H4 (cell line): ENCODE measurements at places on chromosomes 1 and 21. TPM values are rescaled to one million over a fixed set of nuclear protein-coding genes. Genes with fewer than 3 reads are reported as not detected.

The ANKRD65 gene
- total RNA-seq: not detected in 2 replicates

The FAM177B gene
- not detected in 2 replicates for total RNA-seq

The SLC6A17 gene
- 0.17 and 0.21 TPM in 2 replicates for total RNA-seq

The GSTM1 gene
- total RNA-seq: not detected in 2 replicates

GRCh38 chr1:217088011-217088410 is 364.8 kb upstream of the ESRRG start:
- no peak for DNase-seq

DNA sequence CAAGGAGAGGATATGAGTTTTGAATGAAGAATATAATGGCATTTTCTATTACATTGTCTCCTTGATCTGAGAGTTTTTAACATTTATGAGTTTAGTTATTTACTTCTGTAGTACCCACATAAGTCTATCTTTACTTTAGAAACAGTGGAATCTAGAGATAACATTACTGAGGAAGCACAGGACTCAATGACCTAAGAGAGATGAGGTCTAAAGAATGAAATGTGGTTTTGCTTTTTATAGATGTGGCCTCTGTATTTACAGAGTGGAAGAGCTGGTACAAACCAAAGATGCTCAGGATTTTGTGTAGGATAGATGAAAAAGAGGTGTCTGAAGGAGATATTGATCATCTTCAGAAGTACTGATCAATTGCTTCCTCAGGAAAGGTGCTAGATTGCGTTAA is 177.3 kb downstream of the KCTD3 start:
- DNase-seq: no peak

DNA sequence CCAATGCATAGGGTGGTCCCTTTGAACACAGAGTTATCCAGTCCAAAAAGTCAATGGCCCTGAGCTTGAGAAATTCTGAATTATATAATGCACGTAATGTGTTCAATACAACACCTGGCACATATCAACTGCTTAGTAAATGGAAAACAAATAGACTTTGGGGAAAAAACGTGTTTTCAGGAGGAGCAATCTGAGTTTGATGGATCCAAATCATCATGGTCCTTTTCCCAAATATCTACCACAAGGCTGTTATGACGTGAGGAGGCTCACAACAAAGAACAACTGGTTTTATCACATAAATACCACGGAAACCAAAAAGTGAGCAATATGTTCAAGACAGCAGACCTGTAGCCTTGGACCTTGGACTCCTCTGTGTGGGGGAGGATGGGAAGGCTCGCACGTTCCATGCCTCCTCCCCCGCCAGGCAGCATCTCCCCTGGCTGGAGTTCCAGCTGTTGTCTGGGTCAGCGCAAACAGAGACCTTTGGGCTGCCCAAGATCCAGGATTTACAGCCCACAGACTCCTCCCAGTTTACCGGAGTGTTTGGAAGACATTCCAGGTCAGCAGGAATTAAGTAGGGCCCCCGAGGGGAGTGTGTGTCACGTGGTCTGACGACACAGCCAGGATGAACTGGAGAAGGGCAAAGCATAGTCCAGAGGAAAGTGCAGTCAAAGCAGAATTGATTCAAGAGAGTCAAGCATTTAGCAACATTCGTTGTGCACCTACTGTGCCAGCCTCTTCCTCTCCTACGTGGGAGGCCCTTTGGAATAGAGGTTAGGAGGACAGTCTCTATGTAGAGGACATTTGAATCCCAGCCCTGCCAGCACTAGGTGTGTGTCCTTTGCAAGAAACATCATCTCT is 32.2 kb upstream of the MED18 start:
- peak; percentile 48 for DNase-seq

DNA sequence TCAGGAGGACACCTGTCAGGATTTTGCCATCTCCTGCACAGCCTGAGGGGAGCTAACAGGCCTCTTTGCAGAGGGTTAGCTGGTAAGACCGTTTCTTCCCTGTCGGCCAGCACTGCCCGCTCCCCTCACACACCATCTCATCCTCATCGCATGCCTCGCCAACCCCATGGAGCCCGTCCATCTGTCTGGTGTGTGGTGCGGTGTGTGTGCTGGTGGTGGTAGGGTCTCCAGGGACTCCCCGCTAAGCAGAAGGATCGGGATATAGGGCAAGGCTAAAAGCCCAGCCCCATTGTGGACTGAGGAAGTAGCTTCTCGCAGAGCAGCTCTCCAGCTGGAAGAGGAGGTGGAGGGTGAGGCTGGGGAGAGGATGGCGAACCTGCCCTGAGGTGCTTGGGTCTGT is 6.8 kb upstream of the SFN start:
- DNase-seq: no peak

GRCh38 chr1:65958561-65959350 is 166.1 kb downstream of the PDE4B start:
- DNase-seq: peak; percentile 32

DNA sequence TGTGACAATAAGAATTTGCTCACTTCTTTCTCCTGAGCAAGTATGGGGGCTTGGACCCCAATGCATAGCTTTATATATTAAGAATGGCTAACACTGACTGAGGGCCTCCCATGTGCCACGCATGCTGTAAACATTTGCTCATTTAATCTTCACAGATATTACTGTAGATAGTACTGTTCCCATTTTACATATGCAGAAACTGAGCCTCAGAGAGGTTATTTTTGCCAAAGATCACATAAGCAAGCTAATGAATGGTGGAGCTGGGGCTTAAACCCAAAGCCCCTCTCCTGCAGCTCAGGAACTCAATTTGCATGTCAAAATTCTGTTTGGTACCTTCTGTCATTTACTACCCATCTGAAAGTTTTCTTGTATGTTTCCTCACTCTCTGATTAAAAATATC is 163.5 kb upstream of the NFIA start:
- no peak for DNase-seq

GRCh38 chr1:160797271-160797709 is 1.3 kb downstream of the LY9 start:
- no peak for DNase-seq

GRCh38 chr1:59720326-59721115 is 94.2 kb upstream of the HOOK1 start:
- no peak for DNase-seq

DNA sequence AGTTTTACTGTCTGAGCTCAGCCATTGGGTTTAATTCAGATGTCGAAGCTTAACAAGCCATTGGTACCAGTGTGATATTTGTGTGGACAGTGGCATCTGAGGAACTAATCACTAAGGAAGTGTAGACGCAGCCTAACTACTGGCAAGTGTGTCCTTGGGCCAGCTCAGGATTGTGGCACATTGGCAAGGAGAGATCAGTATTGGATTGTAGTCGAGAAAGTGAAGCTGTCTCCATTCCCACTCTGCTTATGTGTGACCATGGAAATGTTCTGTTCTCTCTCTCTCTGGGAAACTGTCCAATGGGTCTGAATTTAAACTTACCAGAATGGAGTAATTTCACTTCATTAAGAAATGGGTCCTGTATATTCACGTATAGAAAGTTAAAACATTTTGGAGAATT is 112.2 kb downstream of the ITSN1 start:
- DNase-seq: no peak

DNA sequence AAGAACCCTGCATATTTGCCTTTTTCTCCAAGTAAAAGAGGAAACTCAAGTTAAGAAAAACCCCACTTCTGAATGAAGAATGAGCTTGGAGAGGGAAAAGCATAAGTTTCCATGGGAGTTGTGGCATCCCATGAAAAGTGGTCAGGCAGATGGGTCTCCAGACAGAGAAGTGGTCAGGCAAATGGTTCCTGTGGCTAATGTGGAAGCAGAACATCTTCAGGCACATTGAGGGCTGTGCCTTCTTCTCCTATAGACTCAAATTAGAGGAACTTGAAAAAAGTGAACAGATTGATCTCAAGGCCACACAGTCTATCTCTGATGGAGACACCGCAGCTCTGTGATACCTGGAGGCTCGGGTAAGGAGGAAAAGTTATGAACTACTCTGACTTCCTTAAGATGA is 55.7 kb upstream of the KIRREL1 start:
- no peak for DNase-seq

GRCh38 chr1:188689542-188689941 is 1788.1 kb downstream of the BRINP3 start:
- DNase-seq: peak; percentile 80

- no peak for DNase-seq
Measured at GRCh38 chr1:84269306-84269705, 32.2 kb upstream of the SAMD13 start.

DNA sequence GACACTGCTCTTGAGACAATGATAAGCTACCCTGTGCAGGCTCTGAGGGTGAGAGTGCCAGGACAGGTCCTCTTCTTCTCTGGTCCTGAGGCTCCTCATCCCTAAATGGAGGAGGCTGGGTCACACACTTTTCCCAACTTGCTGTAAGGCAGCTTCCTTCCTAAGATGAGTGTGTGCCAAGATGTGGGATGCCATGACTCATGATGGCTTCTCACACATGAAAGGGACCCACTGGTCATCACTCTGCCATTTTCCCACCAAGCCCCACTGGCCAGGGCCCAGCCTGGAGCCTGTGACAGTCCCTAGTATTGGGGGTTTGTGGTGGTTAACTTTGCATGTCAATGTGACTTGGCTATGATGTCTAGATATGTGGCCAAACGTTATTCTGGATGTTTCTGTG is 54.4 kb downstream of the CNIH3 start:
- DNase-seq: no peak

GRCh38 chr1:22578732-22579361 is 15.6 kb downstream of the EPHA8 start:
- DNase-seq: no peak

DNA sequence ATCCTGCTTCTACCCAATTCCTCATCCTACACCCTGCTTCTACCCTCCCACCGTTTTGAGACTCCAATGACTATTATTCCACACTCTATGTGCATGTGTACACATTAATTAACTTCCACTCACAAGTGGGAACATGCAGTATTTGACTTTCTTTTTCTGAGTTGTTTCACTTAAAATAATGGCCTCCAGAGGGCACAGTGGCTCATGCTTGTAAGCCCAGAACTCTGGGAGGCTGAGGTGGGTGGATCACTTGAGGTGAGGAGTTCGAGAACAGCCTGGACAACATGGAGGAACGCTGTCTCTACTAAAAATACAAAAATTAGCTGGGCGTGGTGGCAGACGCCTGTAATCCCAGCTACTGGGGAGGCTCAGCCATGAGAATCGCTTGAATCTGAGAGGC is 464.8 kb downstream of the PTBP2 start:
- DNase-seq: no peak
